ENCODE measurements at places on chromosomes 3 and 15.

DNA sequence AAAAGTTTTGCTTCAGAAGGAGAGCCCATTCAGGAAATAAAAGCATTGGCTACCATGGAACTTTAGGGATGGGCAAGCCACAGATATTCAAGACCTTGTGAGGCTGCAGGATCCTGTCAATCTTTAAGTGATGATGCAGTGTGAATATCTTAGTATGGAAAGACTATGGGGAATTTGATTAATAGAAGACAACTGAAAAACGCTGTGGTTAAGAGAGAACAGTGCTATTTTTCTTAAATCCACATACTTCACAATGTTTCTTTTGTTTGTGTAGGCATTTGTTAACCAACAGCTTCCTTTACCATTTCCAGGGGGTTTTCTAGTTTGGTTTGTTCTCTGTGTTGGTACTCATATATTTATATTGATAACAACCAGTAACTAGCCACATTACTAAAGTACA lies 90.3 kb downstream of the TMEM212 start:
- no peak for DNase-seq

DNA sequence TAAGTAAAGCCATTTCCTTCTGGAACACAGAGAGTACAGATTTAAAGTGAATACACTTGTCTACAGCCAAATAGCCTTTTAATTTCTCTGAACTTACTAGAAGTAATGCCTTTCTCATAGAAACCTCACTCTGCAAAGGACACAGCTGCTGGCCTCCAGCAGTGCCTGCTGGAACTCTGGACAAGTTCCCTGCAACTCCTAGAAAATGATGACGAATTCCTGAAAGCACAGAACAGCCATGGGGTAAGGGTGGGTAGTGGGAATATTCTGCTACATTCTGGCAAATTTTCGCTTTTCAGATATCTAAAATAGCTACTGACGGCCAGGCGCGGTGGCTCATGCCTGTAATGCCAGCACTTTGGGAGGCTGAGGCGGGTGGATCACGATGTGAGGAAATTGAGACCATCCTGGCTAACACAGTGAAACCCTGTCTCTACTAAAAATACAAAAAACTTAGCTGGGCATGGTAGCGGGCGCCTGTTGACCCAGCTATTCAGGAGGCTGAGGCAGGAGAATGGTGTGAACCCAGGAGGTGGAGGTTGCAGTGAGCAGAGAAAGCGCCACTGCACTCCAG lies 34.4 kb downstream of the RYK start:
- DNase-seq: no peak

DNA sequence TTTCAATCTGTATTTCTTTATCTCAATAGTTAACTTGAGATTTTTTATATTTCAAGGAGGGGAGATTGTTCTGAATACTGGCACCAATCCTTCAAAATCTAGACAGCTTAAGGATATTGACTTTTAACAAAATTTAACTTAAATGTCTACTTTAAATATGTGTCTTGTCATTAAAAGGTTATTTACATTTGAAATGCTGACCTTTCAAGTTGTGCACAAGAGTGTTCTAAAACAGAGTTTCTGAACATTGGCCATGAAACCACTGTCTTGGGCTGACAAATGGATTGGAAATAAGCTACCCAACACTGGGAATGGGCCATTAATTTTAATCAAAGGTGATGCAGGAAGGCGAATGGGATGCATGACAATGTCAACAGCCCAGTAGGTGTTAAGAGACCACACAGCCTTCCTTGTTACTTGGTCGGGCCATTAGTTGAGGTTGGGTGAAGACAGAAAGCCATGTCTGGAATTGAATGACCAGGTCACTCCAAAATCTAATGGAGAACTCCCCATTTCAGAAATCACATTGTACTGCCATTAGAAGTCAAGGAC lies 128.5 kb downstream of the CDIN1 start:
- no peak for DNase-seq

GRCh38 chr3:79405183-79405582 lies 362.6 kb downstream of the ROBO1 start:
- DNase-seq: no peak

DNA sequence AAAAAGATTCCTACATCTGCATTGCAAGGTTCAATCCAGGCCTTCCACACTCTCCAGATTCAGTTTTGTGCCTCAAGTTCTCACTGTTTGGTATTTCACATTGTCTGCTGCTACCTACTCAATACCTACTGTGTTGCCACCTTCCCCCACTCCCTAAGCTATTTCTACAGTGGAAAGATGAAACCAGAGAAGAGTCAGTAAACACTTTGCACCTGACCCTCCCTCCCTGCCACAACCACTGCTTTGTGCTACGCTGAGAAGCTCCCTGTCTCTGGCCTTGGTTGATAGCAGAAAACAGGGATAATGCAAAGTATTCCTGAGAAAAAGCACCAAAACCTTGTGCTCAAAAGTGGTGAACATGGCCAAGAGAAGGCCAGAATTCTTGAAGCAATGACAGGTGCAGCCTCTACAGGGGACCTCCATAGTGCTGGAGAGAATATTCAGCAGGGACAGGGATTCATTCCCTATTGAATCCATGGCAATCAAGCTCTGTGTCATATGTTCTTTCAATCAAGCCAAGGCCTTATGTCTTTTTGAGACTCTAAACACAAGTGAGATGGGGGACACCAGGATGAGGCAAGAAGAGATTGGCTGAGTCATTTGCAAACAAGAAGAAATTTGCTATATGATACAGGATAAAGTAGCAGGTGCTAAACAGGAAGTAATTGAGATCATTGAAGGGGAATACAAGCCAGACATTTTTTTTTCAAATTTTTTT lies 83.5 kb upstream of the LIPC start:
- no peak for DNase-seq

DNA sequence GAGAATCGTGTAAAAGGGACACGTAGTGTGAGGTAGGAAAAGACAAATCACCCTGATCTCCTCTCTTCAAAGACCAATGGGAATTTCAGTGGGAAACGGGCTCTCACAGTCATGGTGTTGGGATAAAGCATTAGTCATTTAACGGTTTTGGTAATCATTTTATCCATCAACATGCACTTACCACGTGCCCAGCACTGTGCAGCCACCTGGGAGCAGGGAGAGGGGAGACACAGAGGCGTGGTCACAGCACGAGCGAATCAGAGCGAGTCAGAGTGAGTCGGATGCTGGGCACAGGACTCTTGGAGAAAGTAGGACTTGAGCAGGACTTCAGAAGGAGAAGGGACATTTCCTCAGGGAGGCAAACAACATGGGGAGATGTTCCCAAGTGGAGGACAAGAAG lies 130.8 kb downstream of the MINAR1 start:
- no peak for DNase-seq

DNA sequence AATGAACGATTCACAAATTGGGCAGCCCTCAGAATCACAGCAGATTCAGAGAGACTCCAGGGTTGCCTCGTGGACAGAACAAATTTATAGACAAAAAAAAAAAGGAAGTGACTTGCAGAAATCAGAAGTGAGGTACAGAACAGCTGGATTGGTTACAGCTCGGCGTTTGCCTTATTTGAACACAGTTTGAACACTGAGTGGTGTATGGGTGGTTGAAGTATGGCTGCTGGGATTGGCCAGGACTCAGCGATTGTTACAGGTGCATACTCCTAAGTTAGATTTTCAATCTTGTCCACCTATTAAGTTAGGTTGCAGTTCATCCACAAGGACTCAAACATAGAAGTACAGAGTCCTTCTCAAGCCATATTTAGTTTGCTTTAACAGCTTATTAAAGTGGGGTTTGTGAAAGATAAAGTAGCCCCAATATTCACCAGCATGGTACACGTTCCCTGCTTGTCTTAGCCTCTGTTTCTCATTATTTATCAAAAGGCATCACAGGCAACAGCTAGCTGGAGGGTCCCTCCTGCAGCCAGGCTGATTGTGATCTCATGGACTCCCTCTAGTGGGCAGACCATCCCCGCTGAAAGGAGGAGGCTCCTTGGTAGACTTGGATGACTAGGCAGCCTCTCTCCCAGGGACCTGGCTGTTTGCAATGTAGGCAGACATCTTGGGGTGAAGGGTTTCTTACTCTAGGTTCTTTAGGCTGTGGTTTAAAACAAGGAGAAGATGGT lies 17.6 kb upstream of the ALDH1L1 start:
- DNase-seq: peak; percentile 20

GRCh38 chr3:46112296-46112695 lies 85.0 kb upstream of the XCR1 start:
- no peak for DNase-seq

DNA sequence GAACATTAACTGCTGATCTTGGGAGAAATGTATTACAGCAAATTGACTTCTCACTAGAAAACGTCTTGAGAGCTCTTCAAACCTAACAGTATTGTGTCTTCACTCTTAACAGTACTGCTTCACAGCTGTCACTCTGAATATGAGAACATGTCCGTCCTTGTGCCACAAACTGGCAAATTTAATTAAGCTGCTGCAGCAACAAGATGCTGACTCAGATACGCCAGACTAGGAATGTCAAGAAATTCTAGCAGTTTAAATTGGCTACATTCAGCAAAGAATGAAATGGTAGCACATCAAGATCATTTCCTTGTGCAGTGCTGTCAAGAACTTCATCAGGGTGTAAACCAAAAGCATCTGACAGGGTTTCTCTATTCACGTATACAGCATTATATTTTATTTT lies 7.6 kb downstream of the ICE2 start:
- DNase-seq: no peak

DNA sequence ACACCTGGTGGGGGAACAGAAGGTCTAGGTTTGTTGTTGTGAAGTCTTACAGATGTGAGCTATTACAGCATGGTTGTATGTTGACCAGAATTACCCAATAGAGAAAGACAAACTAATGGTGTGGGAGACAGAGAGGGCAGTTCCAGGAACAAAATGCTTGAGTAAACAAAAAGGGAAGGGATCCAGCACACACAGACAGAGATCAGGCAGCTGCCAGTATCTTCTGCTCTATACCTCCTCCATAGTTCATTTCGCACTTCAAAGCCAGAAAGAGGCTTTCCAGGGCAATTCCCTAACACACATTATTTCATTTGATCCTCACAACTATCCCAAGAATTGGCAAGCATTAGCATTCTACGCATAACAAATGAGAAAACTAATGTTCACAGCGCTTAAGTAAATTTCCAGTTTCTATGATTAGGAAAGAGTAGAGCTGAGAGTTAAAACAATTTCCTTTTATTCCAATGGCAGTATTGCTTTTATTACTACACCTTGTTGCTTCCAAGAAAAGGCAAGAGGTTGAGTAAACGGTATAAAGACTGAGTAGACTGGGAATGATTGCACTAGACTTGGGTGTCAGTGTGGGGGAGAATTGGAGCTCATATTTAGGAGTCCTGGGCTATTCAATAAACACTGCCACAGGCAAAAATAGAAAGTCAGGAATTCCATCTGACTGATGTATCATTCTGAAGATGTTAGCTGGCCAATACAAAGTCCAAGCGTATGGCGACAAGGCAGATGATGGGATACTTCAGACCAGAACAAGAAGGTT lies 39.7 kb upstream of the ZNF280D start:
- DNase-seq: no peak

- no peak for DNase-seq
Measured at GRCh38 chr3:119352863-119353527, 58.8 kb downstream of the ARHGAP31 start.

GRCh38 chr15:68337826-68338225 lies 60.3 kb downstream of the FEM1B start:
- DNase-seq: no peak
